ENCODE measurements at places on chromosomes 4 and X. TPM values are rescaled to one million over a fixed set of nuclear protein-coding genes. Genes with fewer than 3 reads are reported as not detected.

The CLNK gene
- under 0.01 TPM for total RNA-seq

The DMP1 gene
- not detected for total RNA-seq

The GLRA2 gene
- total RNA-seq: 0.79 TPM

The ZCCHC18 gene
- not detected for total RNA-seq

The IL2 gene
- total RNA-seq: not detected

The STBD1 gene
- total RNA-seq: 17.5 TPM

The TASL gene
- total RNA-seq: 3.7 TPM

The TEX13B gene
- total RNA-seq: not detected

The CRLF2 gene
- total RNA-seq: 0.41 TPM

The NWD2 gene
- not detected for total RNA-seq

The FGB gene
- not detected for total RNA-seq

The RRH gene
- not detected for total RNA-seq

The NHSL2 gene
- total RNA-seq: 3.5 TPM

The EMCN gene
- total RNA-seq: 1.6 TPM

The GABRG1 gene
- not detected for total RNA-seq

The TBC1D8B gene
- 13.5 TPM for total RNA-seq

The TRIM75 gene
- total RNA-seq: not detected

The FRMD7 gene
- total RNA-seq: not detected

The VCX2 gene
- total RNA-seq: not detected

The CT45A5 gene
- not detected for total RNA-seq

The DUX4 gene
- total RNA-seq: not detected

The ALPK1 gene
- total RNA-seq: 20.6 TPM

The TMPRSS11D gene
- not detected for total RNA-seq

The IBSP gene
- total RNA-seq: not detected

The TAF7L gene
- total RNA-seq: 0.64 TPM

The IL3RA gene
- total RNA-seq: 4.6 TPM
